D721Med (cell line): ENCODE measurements at places on chromosomes 5 and 9.

- no peak for DNase-seq
Observed at GRCh38 chr5:124628721-124629596, 117.5 kb downstream of the ZNF608 start.

DNA sequence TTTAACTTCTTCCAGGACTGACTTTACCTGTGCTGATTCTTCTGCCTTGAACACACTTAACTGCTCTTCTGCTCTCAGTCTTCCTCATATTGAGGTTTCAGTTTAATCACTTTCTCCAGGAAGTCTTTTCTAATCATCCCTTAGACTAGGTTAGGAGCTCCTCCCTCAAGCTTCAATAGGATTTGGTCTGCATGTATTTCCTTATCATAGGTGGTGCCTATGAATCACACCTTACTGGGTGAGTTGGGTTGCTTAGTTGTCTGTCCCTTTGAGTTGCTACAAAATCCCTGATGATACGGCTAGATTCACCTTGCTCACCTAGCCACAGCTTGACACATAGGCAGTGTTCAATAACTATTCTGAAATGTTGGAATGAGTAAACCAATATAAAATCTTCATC lies 164.4 kb downstream of the DNAH5 start:
- DNase-seq = no peak

DNA sequence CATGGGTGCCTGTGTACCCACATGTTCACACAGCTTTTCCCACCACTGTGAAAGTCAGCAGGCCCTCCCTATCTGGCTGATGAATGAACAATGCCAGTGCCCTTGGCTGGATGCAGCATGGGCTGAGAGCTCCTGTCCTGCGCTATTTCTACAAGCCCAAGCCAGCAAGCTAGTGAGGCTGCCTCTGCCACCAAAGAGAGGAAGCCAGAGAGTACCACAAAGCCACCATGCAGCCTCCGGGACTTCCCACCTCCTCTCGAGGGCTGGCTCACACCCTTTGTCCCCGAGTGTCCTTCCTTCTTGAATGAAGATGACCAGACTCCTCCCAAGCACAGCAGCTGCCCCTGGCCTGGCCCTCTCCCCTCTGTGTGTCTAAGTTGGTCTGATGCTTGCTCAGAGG lies 76.5 kb downstream of the SH3PXD2B start:
- no peak for DNase-seq

- no peak for DNase-seq
Observed at GRCh38 chr5:82942083-82942881, 134.9 kb downstream of the TMEM167A start.

DNA sequence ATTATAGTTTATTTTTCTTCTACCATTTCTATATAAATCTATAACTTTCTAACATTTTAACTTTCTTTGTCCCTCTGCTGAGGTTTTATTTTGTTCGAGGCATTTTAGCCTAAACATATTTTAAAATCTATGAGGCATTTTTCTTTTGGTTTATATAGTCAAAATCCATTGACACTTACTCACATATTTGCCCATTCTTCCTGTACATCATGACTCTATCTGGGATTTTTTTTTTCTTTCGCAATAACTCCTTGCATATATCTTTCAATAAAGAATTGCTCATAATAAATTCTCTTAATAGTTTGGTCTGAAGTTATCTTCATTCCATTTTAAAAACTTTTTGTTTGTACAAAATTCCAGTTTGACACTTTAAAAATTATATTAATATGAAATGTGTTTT lies 632.3 kb downstream of the TLE4 start:
- no peak for DNase-seq

DNA sequence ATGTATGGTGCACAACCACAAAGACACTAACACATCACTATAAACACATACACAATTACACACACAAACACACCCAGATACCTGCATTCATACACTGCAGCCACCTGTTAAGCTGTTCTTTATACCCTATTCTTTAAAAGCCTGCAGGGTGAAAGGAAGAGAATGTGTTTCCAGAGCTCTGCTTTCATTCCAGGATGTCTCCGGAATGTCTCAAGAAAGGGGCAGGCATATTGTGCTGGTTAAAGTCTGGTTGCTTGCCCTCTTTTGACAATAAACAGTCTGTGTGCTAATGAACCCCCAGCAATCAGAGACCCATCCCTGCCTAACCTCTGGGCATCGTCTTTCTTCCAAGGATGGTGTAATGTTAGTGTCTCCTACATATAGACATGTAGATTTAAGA lies 181.6 kb downstream of the EPB41L4A start:
- no peak for DNase-seq

DNA sequence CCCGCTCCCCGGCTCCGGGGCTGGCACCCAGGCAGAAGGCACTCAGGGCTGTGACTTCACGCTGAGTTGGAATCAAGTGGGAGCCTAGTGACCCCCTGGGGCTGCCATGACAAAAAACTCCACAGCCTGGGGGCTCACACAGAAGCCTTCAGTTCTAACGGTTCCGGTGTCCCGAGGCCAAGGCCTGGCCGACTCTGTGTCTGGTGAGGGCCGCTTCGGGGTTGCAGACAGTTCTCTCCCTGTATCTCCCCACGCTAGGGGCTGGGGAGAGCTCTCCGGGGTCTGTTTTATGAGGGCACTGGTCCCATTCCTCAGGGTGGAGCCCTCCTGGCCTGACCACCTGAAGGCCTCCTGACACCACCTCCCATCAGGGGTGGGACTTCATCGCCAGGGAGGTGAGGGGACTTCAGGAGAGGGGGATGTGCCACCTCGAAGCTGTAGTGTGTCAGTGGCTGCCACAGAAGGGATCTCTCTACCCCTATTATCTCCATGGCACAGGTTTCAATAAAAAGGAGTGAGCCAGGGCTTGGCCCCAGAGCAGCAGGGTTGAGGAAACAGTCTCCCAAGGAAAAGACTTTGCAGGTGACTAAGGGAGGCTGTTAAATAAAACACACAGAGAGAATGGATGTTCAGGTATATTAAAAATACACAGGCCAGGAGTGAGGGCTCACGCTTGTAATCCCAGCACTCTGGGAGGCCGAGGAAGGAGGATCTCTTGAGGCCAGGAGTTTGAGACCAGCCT lies 1.5 kb upstream of the SLC6A3 start:
- DNase-seq = no peak

DNA sequence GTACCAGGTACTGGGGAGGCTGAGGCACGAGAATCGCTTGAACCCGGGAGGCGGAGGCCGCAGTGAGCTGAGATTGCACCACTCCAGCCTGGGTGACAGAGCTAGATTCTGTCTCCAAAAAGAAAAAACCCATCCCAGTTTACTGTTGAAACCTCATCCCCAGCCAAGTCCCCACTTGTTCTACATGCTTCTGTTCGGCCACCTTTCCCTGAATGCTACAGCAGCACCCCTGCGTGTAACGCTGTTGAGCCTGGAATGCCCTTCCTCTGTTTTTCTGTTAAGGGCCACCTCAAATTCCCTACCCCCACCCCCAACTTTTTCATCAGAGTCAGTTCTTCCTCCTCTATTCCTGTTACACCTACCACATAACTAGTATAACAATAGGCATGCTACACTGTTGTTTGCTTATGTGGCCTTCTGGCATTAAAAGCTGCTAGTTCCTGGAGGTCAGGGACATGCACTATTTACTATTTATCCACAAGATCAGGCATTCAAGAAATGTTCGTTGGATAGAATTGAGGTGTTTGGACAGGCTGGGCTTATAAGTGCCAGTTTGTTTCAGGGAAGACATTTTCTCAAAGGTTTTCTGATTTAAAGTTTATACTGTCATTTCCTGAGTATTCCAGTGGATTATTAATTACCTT lies 47.1 kb upstream of the C5orf47 start:
- no peak for DNase-seq

GRCh38 chr5:148976569-148977381 lies 86.1 kb downstream of the SH3TC2 start:
- DNase-seq = no peak

DNA sequence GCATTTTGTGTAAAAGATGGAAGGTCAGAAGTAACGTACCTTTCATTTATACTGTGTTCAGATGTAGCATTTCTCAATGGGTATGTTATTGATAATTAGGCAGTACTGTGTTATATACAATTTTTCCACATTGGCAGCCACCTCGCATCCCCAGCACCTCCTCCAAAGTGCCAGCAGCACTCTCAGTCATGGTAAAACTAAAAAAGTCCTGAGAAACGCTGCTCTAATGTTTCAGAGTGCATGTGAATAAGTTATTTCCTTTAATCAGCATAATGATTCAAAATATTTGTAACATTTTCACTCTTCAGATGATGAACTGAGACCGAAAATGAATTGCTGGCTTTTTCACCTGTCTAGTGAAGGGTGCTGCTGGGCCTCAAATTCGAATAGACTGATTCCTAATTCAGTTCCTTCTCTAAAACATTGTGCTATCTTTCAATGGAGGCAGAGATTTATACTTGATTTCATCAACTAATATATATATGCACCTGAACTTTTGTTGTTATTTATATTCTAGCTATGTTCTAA lies 79.9 kb upstream of the ANKRD55 start:
- DNase-seq = no peak

- no peak for DNase-seq
Observed at GRCh38 chr5:80182809-80183580, 72.9 kb downstream of the SERINC5 start.

- no peak for DNase-seq
Observed at GRCh38 chr9:130845254-130845653, 10.2 kb downstream of the ABL1 start.

DNA sequence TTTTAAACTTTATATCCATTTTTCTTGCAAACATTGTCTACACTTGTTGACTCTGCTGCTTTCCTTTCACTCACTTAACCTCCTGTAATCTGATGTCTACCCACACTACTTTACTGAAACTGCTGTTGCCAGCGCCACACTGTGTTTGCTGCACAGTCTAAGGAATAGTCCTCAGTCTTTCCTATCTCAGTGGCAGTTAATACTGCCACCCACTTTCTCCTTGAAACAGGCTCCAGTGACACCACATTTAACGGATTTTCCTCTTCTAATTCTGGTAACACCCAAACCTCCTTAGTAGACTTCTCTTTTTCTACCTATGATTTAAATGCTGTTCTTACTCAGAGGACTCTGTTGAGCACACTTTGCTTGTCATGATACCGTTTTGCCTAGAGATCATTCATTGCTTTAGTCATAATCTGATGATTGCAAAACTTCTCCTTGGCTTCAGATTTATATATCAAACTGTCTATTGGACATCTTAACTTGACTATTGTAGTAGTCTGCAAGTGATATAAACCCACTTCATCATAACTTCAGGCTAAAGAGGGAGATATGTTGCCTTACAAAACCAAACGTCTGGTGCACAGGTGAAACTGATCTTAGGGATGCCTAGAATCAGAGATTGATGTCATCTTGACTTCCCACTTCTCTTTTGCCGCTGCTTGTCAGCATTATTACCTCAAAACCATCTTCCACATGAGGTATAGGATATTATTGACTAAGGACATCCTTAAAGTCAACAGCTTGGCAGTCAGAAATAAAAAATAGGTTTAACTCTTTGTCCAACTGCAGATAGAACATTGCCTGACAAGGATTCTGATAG lies 94.1 kb downstream of the CDC42SE2 start:
- no peak for DNase-seq

GRCh38 chr9:114738581-114739316 lies 56.8 kb upstream of the TEX48 start:
- DNase-seq = no peak

DNA sequence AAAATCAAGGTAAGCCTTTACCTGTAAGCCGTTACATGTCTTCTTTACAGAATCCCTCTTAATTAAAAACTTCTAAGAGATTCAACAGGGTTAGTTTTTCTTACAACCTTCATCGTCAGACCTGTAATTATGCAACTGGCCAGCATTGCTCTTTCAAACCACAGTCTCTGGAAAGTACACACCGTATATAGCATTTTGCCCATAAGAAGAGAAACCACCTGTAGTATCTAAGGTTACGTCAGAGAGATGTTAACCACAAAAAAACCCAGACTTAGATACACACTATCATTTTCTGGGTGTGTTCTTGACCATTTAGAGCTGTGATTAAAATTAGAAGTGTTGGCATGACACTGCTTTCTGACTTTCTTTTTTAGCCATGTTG lies 140.0 kb downstream of the MUSK start:
- DNase-seq = no peak

GRCh38 chr9:132809677-132810271 lies 68.3 kb downstream of the AK8 start:
- no peak for DNase-seq

DNA sequence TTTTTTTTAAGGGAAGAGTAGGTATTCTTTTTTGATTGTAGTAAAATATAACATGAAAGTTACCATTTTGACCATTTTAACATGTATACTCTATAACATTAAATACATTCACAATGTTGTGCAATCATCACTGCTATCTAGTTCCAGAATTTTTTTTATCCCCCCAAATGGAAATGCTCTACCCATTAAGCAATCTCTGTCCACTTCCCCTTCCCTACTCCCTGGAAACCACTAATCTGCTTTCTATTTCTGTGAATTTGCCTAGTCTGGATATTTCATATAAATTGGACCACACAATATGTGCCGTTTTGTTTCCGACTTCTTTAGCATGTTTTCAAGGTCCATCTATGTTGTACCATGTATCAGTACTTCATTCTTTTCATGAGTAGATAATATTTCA lies 429.5 kb downstream of the TLE1 start:
- DNase-seq = no peak

- DNase-seq = no peak
Observed at GRCh38 chr5:101435768-101436167, 532.7 kb upstream of the ST8SIA4 start.

DNA sequence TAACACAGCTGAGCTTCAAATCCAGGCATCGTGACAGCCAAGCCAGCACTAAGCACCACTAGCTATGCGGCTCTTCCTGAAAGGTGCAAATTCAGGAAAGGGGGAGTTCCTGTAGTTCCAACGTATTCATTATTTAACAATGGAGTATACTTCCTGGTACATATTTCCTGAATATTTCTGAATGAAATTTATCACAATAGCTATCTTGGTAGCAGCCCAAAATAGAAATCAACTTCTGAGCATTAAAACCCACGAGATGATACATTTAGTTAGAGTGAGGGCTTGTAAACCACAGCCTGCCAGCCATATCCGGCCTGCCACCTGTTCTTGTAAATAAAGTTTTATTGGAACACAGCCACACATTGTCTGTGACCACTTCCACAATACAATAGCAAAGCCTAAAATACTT lies 109.7 kb upstream of the RETREG1 start:
- DNase-seq = no peak

GRCh38 chr5:110383231-110383630 lies 343.2 kb downstream of the TMEM232 start:
- DNase-seq = no peak

- DNase-seq = no peak
Observed at GRCh38 chr9:136856541-136857141, 4.5 kb downstream of the MAMDC4 start.

GRCh38 chr9:105405514-105406131 lies 42.2 kb upstream of the FSD1L start:
- no peak for DNase-seq

DNA sequence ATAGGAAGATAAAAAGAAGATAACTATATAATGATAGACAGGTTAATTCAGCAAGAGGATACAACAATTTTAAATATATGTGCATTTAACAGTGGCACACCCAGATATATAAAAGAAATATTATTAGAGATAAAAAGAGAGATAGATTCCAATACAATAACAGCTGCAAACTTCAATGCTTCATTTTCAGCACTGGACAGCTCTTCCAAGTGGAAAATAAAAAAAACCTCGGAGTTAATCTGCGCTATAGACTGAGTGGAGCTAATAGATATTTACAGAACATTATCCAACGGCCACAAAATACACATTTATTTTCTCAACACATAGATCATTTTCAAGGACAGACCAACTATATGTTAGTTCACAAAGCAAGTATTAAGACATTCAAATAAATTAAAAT lies 1229.5 kb upstream of the CDH6 start:
- DNase-seq = no peak
